Left lung (tissue), 14 donors: ENCODE measurements at places on chromosomes 13 and 19. TPM values are rescaled to one million over a fixed set of nuclear protein-coding genes. Genes with fewer than 3 reads are reported as not detected.

WDR62 gene
- polyA plus RNA-seq, result 5.7 TPM

RGL3 gene
- 62.8 TPM for polyA plus RNA-seq

TSEN34 gene
- polyA plus RNA-seq, result 49.4 TPM

GRCh38 chr13:40672765-40673397 lies 6.4 kb upstream of the FOXO1 start:
- DNase-seq, result no peak
- no peak overlapping the region for H3K4me3 ChIP-seq
- H3K4me1 ChIP-seq, result no peaks in the 10 kb centered on the region
- no peak overlapping the region for H3K27ac ChIP-seq
- no peaks in the 10 kb centered on the region for H3K27me3 ChIP-seq
- H3K36me3 ChIP-seq, result no peaks in the 10 kb centered on the region

DNA sequence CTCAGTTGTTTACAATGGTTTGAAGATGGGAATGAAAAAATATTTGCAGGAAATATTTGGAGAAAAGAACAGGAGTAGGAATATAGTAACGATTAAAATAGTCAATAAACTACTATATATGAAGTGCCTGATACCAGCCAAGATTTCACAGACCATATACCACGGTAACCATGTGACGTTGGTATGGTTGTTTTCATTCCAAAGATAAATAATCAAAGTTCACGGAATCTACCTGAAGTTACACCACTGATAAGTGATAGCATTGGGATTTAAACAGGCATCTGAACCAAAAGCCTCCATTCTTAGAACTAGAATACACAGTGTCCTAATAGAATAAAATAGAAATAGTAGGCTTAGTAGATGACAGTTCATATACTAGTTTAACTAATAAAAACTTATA lies 123.5 kb downstream of the RBM26 start:
- H3K4me1 ChIP-seq, result no peaks in the 10 kb centered on the region
- H3K36me3 ChIP-seq, result no peaks in the 10 kb centered on the region
- H3K27ac ChIP-seq, result no peak overlapping the region
- H3K27me3 ChIP-seq, result no peaks in the 10 kb centered on the region

DNA sequence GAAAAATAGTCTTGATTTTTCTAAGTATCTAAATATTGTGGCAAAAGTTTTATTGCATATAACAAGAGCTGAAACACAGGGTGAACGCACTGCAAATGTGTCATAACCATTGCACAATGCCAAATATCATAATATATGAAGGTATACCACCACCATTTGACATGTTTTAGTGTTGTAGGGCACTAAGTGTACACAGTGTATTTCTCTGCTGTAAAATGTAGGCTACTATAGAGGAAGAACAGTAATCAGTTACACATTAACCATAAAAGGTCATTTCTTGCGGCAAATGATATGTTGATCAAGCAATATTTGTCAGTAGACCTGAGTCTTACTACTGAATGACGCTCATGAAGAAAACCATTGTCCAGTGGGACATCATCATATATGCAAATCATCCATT lies 18.3 kb upstream of the KLF5 start:
- DNase-seq, result no peak
- H3K4me3 ChIP-seq, result no peak overlapping the region
- H3K27me3 ChIP-seq, result no peaks in the 10 kb centered on the region
- H3K36me3 ChIP-seq, result no peaks in the 10 kb centered on the region
- peak overlapping the region; percentile 24 for H3K27ac ChIP-seq
- H3K4me1 ChIP-seq, result no peaks in the 10 kb centered on the region

GRCh38 chr13:31835932-31836331 lies 96.6 kb downstream of the RXFP2 start:
- no peak for DNase-seq
- no peaks in the 10 kb centered on the region for H3K36me3 ChIP-seq
- H3K27ac ChIP-seq, result no peak overlapping the region
- H3K4me3 ChIP-seq, result no peak overlapping the region
- no peaks in the 10 kb centered on the region for H3K27me3 ChIP-seq

DNA sequence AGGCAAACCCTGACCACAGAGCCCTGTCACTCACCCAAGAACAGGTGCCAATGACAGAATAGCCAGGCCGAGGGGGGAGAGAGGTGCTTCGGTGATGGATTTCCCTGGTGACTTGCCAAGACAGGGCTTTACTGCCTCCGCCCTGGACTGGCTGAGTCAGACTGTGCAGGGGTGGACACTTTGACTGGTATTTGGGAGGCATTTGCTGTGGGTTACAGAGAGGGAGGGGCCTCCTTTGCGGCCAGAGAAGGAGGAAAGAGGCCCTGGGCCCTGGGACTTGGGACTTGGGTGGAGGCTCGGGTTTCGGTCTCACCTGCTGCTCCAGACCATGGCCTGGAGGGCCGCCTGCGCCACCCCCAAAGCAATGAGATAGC lies 4.6 kb upstream of the EPS8L1 start:
- no peaks in the 10 kb centered on the region for H3K4me1 ChIP-seq
- H3K4me3 ChIP-seq, result no peak overlapping the region
- no peak for DNase-seq
- H3K27ac ChIP-seq, result no peak overlapping the region

DNA sequence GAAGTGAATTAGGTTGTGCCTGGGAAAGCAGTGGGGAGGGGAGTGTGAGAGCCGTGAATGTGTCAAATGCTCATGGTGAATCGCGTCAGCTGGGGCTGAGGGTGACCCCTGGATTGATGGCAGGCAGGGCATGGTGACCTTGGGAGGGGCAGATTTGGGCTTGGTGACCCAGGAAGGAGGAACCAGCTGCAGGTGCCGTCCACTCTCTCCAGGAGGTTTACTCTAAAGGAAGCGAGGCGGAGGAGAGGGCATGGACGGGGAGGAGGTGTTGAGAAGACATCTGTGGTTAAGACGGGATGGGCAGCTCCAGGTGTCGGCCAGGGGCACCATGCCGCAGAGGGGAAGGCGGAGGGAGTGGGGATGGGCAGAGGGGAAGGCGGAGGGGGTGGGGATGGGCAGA lies 28.7 kb downstream of the TMEM255B start:
- no peak overlapping the region for H3K27ac ChIP-seq
- H3K4me3 ChIP-seq, result no peak overlapping the region
- H3K4me1 ChIP-seq, result no peaks in the 10 kb centered on the region
- no peaks in the 10 kb centered on the region for H3K36me3 ChIP-seq
- DNase-seq, result no peak

DNA sequence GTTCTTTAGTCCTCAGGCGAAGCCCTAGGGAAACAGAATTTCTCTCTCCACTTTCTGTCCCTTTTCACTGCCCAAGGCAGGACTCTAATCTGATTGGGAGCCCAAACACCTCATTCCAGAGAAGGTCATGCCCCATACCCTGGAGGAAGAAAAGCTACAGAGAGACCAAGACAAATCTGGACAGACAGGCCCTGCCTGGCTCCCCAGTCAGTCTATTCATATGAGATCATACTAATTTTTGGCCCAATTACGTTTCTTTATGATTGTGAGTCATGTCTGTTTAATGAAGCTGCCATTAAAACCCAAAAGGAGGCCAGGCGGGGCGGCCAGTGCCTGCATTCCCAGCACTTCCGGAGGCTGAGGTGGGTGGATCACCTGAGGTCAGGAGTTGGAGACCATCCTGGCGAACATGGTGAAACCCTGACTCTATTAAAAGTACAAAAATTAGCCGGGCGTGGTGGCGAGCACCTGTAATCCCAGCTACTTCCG lies 3.3 kb upstream of the AP3D1 start:
- no peak overlapping the region for H3K27ac ChIP-seq
- no peaks in the 10 kb centered on the region for H3K36me3 ChIP-seq
- peaks cover 11% of the 10 kb centered on the region for H3K4me1 ChIP-seq
- no peak overlapping the region for H3K4me3 ChIP-seq
- DNase-seq, result no peak

DNA sequence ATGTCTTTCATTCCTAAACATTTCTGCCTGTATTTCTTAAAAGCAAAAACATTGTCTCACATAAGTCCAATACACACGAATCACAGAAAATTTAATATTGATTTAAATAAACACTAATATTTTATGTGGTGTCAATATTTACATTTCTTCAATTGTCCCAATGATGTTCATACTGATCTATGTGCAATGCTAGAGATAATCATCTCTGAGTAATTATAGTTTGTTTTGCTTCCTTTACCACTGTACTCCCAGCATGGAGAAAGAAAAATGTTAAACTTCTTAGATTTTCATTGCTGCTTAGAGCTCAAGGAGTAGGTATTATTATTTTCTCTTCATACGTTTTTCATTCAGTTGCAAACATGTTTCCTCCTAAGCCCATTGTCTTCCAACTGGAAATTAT lies 434.2 kb upstream of the PRR20A start:
- no peak for DNase-seq
- no peaks in the 10 kb centered on the region for H3K27me3 ChIP-seq
- no peak overlapping the region for H3K27ac ChIP-seq
- H3K36me3 ChIP-seq, result no peaks in the 10 kb centered on the region
- no peak overlapping the region for H3K4me3 ChIP-seq

DNA sequence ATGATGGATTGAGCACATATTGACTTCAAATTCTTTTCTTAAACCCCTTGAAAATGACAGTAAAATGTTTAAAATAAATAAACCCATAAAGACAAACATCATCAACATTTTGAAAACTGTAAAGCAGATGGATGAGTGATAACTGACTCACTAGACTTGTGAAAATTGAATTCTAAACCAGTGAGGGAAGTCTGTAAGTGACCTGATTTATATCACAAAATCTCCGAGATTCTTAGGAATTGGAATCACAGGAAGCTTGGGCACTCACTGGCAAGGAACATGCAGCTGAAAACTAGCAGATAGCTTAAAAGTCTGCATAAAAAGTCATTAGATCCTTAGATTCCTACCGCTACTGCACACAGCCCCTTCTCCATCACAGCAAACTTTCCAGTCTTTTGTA lies 51.3 kb upstream of the TSC22D1 start:
- H3K27ac ChIP-seq, result no peak overlapping the region
- H3K36me3 ChIP-seq, result no peaks in the 10 kb centered on the region
- no peaks in the 10 kb centered on the region for H3K4me1 ChIP-seq

DNA sequence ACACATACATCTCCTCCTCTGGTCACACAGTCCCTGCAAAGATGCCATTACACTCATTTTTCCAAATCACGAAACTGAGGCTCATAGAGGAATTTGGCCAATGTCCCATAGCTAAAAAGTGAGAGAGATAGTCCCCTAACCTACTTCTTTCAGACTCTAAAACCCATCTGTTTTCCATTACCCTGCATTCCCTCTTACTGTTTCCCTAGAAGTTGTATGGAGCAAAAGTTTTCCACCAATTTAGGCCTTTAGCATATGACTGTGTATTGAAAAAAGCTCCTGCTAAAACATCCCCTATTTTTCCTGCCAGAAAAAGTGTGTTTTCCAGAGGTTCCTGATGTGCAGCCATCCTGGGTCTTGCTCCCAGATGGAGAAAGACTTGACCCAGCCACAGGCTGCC lies 16.3 kb downstream of the SERP2 start:
- no peaks in the 10 kb centered on the region for H3K4me1 ChIP-seq
- no peak overlapping the region for H3K4me3 ChIP-seq
- no peaks in the 10 kb centered on the region for H3K27me3 ChIP-seq

DNA sequence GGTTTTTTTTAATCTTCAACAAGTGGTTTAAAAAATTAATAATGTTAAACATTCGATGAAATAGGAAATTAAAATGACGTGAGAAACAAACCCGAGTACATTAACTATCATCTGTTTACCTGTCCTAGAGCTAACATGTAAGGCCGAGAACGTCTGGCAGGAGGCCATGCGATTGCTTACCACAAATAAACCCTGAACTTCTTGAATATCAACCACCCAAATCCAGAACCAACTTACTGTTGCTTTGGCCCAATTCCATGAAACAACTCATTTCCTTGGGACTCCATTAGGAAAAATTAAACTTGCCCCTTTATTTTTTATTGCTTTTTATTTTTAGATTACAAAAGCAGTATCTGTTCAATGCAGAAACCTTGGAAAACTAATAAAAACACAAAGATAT lies 228.9 kb upstream of the IRS2 start:
- H3K4me3 ChIP-seq, result no peak overlapping the region
- no peaks in the 10 kb centered on the region for H3K4me1 ChIP-seq
- no peak for DNase-seq
- H3K27me3 ChIP-seq, result peaks cover 6% of the 10 kb centered on the region

DNA sequence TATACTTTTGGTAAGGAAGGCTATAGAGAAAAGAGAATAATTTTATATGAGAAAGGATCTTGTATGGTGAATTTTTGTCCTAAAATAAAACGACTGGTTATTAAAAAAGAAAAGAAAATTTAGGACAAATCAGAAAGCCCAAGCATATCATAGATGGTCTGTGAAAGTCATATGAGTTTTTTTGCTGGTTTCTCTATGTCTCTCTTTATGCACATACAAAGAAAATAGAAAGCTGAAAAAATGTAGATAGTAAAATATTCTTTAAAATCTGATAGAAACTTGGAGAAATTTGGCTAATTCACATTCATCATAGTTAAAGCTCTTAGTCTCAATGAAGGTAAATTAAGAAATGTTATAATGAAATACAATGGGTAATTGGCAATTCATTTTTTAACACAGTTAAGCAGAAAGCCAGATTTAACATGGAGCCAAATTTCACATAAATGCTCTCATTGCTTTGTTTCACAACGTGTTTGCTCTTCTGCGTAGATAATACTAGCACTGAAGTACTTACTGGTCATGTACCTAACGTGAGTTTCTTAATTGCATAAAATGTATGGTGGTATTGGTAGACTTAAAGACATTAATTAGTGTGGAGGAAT lies 621.5 kb upstream of the ATXN8OS start:
- H3K4me3 ChIP-seq, result no peak overlapping the region
- no peaks in the 10 kb centered on the region for H3K4me1 ChIP-seq
- H3K36me3 ChIP-seq, result no peaks in the 10 kb centered on the region
- no peak for DNase-seq
- H3K27me3 ChIP-seq, result no peaks in the 10 kb centered on the region
